Stimulated activated naive CD4-positive, alpha-beta T cell (primary cell): ENCODE measurements at places on chromosomes 11 and 22.

DNA sequence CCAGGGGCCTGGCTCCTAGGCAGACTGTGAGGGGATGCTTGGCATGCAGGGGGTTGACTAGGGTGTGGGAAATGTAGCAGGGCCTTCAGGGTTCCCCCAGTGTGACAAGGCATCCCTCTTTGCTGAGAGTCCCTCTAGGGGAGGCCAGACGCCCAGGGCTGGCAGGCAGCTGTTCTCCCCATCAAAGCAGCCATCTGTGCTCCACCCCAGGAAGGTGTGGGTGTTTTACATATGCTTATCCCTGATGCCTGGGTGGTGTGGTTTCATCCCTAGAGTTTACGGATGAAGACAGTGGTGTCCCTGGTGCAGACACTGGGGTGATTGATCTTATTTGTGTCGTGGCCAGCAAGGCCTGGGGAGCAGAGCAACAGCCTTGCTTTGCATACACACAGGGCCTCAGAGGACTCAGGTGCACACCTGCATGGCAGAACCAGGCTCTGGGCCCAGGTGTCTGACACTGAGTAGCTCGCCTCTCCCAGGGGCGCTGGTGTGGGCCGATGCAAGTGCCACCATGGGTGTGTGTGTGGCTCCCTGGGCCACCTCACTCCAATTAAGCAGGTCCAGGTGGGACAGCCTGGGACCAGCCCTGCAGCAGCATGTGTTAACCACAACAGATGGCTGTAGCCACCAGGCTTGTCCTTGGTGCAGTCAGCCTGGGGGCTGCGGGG lies 74.2 kb downstream of the MED15 start:
- no peak for DNase-seq

DNA sequence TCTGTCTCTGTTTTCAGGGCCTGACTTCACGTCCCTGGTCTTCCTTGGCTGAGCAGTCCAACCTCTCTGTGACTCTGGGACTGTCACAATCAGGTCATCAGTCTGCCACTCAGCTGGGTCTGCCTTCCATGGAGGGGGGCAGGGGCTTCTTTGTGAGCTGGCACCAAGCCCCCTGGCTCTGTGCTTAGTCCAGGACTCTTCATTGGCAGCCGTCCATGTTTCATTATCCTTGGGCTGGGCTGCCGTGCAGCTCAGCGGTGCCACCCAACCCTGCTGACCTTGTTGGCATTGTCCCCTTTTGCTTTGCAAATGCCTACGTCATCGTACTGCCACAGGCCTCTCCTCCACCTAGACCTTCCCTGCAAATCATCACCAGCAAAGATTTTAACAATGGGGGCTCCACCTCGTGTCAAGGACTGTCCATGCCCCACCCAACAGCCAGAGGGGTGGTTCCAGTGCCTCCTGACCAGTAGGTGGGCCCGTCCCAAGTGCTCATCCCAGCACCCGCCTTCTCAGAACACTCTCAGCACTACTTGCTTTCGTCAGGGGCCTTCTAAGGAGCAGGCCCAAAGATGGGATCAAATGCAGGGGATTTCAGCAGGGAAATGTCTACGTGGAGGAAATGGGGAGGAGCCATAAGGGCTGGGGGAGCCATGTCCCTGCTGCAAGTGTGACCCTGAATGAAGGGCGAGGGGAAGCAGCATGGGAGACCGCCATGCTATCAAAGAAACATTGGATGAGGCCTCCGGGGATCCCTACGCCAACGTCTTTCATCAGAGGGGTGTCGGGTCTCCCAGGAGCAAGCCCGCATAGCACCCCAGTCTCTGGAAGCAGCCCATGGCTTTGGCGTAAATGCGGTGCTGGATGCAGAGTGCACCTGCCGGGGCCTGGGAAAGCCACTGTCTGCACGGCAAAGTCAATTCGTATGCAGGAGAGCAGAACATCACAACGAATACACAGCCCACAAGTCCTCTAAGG lies 18.2 kb downstream of the KRTAP5-6 start:
- DNase-seq = no peak

- DNase-seq = no peak
These were observed 2.7 kb downstream of the GNAZ start for GRCh38 chr22:23072911-23073491.

- no peak for DNase-seq
These were observed 382.6 kb downstream of the KCNA4 start for GRCh38 chr11:29634244-29634643.

DNA sequence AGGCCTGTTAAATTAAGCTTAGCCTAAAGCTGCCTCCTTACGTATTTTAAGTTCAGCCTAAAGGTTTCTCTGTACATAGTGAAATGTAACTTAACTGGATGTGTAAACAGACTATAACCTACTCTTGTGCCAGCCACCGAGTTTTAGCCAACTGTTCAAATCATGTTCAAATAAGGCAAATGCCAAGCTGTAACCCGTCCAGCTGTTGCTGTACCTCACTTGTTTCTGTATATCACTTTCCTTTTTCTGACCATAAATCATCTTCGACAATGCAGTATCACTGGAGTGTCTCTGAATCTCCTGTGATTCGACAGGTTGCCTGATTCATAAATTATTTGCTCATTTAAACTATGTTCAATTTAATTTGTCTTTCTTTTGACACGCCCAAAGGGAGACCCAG lies 4.0 kb upstream of the PLAAT5 start:
- DNase-seq = no peak

DNA sequence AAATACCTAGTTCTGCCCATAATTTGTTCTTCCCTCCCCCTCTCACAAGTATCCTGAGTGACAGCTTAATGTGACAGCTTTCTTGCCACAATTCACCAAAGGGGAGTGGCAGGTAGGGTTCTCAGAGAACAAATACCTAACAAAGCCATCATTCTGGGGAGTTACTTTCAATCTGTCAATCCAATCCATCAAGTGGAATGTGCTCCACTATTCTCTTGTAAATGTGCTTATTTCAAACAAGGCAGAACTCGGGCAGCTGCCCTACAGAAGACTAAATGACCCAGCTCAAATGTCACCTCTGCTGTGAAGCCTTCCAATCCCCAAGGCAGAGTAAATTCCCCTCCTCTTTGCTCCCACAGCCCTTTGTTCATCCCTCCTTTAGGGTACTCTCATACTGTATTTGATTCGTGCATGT lies 27.8 kb downstream of the LGR4 start:
- DNase-seq = no peak

- DNase-seq = no peak
These were observed 47.7 kb upstream of the ARHGAP20 start for GRCh38 chr11:110759972-110760381.

DNA sequence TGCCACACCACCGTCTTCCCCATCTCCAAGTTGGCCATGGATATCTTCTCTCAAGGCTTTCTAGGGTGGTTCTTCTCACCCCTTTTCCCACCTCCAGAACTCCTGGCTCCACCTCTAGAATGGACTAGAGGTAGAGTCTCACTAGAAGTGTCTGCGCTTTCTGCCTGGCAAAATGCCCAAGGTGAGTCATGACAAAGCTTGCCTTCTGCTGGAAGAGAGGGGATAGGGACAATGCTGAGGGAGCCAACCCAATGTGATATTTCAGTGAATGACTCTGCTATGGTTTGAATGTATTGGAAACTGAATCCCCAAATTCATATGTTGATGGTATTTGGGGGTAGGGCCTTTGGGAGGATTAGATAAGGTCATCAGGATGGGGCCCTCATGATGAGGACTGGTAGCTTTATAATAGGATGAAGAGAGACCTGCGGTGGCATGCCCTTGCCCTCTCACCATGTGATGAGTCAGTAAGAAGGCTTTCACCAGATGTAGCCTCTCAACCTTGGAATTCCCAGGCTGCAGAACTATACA lies 4.1 kb upstream of the CD82 start:
- no peak for DNase-seq

- no peak for DNase-seq
These were observed 29.5 kb downstream of the KCNQ1 start for GRCh38 chr11:2474059-2474901.

GRCh38 chr11:48008951-48009270 lies 28.6 kb downstream of the PTPRJ start:
- no peak for DNase-seq

DNA sequence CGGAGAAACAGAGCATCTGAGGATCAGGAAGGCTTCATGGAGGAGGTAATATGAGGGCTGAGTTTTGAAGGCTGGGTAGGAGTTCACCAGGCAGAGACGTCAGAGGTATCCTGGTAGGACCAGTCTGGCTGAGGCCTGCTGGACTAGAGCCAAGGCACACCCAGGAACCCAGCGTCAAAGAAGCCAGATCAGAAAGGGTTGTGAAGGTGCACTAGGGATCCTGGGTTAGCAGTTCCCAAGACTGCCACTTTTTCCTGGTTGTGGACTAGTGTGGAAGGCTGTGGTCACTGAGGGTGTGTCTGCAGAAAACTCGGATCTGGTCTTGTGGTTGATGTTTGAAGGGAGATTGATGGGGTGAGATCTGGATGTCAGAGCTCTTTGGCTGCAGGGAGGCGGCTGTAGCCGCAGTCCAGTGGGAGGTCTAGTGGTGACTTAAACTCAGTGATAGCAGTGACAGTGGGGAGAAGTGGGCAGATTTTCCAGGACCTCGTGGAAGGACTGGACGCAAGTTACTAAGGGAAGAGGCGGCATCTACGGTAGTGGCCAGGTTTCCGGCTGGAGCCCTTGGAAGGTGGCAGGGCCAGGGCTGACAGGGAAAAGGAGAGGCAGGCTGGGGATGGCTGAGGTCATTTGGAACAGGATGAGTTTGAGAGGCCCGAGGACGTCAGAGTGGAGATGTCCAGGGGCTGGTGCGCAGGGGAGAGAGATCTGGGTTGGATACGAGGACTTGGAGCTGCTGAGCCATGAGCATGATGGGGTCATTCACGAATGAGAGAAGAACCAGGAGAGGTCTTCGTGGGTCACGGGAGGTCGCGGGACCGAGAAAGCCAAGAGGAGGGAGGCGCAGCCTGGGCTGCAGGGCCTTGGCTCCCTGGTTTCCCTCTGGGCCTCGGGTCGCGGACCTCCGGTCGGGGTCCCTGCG lies 10.9 kb downstream of the RELA start:
- DNase-seq = no peak

DNA sequence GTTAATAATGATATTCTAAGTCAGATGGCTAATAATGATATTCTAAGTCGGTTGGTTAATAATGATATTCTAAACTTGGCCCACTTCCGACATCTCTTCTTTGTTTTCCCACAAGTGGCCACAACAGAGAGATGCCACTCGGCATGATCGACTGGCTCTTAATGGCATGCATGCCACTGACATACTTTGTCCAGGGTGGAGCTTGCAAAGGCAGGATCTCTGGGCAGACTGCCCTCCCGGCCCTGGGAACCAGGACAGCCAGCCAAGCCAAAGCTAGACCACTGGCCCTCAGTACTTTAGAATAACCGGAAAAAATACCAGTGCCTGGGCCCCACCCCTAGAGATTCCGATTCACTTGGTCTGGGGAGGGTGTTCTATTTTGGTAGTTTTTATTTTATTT lies 78.1 kb downstream of the KIAA1671 start:
- DNase-seq = no peak

DNA sequence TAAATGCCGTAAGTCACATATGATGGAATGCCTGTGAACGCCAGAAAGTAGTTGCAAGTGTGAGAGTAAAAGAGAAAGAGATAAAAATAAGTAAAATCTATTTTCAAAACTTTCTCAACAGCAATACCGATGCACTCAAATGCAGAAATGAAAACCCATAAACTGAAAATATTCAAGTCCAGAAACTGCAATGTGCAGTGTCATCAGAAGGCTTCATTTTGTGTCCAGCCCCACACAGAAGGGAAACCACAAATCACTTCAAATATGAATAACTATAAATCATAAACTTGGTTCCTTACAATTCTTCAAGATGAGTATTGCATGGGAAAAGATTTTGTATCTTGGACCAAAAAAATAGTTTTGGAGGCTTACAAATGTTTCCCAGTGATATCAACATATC lies 375.2 kb upstream of the ANO5 start:
- no peak for DNase-seq

GRCh38 chr11:62142921-62143320 lies 19.1 kb downstream of the INCENP start:
- DNase-seq = no peak

DNA sequence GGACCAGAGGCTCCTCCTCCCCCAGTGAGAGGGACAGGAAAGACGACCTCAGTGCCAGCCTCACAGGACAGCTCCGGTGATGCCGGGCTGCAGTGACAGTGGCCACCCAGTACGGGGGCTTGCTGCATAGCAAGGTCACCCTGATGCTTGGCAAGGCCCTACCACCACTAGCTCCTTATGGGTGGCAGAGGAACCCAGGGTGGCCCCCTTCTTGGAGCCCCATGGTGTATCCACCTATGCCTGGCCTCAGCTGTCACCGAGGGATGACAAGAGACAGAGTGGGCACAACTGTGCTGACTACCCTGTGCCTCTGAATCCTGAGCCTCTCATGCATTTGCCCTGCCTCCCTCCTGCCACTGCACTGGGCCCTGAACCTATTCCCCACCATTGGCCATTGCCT lies 809.2 kb downstream of the TBC1D22A start:
- DNase-seq = no peak

GRCh38 chr22:48416396-48417224 lies 1411.1 kb downstream of the BRD1 start:
- DNase-seq = no peak

- peak; percentile 49 for DNase-seq
These were observed 37.9 kb upstream of the NUP160 start for GRCh38 chr11:47886096-47886495.

GRCh38 chr11:130580372-130580771 lies 131.9 kb downstream of the ADAMTS15 start:
- no peak for DNase-seq

DNA sequence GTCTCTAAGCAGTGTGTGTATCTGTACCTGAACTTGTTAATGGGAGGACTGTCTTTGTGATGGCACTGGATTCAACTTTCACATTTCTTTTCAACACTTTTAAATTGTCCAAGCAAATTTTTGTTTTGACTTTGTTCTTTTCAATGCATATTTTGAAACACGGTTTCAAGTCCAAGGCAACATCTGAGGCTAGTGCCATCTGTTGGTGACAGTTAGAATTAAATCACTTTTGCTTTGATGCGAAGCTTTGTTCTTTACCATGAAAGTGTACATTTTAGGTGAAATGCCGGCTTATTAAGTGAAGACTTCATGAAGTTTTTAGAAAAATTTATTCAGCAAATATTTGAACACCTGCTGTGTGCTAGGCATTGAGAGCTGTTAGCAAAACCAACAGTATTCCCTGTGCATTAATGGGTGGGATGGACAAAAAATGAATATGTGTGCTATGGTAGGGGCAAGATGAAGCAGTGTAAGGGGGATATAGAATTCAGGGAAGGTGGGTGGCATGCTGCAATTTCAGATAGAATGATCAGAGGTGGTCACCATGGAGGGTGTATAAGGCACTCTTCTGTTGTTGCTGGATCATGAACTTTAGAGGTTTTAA lies 70.2 kb downstream of the DDX10 start:
- no peak for DNase-seq

GRCh38 chr11:118659314-118659952 lies 20.0 kb downstream of the TREH start:
- DNase-seq = peak; percentile 87

- DNase-seq = no peak
These were observed 83.8 kb upstream of the FIBIN start for GRCh38 chr11:26909991-26910591.

GRCh38 chr11:110858547-110858921 lies 146.3 kb upstream of the ARHGAP20 start:
- DNase-seq = no peak
